M059J (cell line): ENCODE measurements at places on chromosomes 1 and 21.
A peak's percentile ranks its signal among the peaks of the same experiment; 100 is the strongest.

GRCh38 chr1:198726455-198726854 lies 87.6 kb downstream of the PTPRC start:
- peak; percentile 26 for DNase-seq

DNA sequence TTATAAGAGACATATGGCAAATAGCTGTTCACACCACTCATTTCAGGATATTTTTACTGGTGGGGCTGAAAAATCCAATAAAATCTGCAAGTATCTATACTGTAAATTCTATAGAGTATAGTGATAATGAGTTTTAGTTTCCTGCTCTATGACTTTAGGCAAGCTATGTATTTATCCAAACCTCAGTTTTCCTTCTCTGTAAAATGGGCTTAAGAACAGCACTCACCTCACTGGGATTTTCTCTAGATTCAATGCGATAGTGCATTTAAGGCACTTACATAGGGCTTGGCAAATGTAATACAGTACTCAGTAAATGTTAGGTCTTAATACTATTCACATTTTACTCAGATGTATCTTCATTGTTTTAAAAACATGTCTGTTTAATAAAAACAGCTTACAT lies 168.7 kb downstream of the ATG4C start:
- no peak for DNase-seq

GRCh38 chr21:35942211-35943144 lies 117.8 kb downstream of the SETD4 start:
- no peak for DNase-seq

DNA sequence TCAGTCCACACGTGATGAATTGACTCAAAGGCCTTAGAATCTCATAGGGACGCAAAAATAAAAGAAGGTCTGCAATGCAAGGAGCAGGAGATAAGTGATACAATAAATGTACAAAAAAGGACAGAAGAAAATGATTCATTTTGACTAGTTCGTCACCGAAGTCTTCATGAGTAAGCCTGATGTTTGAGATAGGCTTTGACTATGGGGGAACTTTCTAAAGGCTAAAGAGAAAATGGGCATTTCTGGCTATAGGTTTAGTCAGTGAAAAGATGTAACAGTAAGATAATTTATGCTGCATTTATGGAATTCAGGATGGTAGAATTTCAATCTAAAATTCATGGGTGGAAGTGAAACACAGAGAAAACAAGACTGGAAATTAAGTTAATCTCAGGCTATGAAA lies 163.0 kb downstream of the ADGRL4 start:
- peak; percentile 18 for DNase-seq

GRCh38 chr1:214934045-214934444 lies 148.5 kb upstream of the KCNK2 start:
- DNase-seq = no peak

DNA sequence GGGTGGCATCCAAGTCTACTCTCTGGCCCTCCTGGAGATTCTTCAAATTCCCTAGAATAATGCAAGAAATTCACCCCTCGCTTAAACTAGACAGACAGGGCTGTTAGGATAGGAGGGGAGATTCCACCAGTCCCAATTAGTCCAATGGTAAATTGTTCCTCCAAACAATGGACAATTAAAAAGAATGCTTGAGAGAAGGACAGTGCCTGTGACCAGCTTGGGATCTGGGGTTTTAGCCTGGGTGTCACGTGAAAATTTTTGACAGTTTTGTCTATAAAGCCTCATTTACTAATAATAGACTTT lies 177.7 kb upstream of the RAB4A start:
- DNase-seq = no peak

DNA sequence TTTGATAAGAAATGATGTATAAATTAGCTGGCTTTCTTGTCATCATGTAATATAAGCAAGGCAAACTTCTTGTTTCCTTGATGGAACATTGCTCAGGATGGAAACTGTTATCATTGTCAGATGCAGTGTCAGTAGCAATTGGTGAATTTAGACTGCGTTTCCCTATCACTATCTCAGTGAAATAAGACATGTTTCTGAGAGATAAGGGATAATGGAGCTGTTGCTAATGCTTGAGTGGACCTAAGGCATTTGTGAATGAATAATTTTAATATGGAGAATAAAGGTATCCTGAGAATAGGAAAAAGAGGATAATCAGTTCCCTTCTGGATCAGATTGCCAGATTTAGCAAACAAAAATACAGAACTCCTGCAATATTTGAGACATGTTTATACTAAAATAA lies 160.9 kb downstream of the HLX start:
- no peak for DNase-seq

DNA sequence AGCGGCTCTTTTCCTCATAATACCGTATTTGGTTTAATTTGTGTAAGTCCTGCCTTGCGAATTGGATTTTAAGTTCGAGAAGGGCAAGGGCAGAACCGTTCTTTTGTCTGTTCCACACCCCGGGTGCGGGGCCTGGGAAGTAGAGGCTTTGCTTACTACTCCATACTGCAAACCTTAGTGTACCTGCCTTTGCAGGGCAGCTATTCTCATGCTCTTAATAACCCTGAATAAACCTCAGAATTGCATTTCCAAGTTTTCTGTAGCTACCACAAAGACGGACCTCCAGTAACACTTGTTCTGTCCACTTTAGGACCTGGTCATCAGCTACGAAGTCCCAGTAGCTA lies 657 bp upstream of the HNRNPU start:
- DNase-seq = peak; percentile 34

GRCh38 chr1:107954126-107954525 lies 10.9 kb downstream of the VAV3 start:
- no peak for DNase-seq

DNA sequence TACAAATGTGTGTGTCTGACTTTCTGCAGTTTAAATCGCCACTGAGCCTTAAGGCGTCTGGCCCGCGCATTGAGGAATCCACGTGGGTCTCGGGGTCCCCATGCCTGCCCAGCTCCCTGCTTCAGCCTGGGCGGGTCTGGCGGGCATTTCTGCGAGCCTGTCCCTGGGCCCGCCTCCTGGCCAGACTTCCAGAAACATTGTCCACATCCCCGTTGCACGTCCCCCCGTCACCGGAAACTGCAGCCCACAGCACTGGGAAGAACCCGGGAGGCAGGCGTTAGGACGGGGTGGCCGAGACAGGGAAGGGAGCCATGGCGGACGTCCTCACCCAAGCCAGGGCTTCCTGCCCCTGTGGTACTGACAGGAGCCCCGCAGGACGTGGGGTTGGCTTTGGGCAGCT lies 113.1 kb upstream of the COL6A1 start:
- no peak for DNase-seq

DNA sequence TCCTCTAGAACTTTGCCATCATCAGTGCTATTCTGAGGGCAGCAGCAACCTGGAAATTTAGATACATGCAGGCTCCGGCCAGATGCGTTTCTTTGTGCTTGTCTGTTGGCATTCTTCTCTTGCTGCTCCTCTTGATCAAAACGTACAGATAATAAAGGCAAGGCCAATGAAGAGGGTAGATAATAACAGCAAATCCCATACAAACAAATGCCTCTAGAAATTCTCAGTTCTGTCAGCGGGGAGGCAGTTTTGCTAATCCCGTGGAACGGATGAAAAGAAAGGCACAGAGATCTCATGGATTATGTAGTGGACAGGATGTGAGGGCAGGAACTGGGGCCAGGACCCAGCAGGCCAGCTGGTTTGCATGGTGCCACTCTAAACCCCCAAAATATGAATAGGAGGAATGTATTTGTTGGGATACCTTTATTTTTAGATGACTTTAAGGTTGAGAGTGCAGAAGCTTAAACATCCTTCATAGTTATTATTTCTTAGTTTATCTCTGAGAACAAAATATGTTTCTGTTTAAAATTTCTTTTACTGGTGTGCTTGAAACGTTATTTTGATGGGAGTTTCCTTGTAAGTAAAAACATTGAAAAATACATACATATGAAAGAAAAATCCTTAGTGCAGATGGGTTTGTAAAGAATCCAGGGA lies 1.5 kb downstream of the ITSN1 start:
- DNase-seq = no peak

DNA sequence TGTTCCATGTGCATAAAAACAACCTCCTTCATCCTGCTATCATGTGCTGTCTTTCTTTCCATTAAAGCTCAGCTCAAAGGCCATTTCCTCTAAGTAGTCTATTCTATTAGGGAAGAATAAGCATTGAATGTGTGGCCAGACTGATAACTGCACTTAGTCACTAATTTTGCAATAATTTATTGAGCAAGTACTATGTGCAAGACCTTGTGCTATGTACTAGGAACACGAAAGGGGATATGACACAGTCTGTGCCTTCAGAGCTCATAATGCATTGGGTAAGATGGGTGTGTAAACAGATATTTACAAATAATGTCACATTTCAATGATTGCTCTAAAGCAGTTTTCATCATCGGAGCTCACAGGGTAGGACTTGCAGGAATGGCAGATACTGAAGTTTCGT lies 54.2 kb downstream of the NMNAT2 start:
- no peak for DNase-seq

GRCh38 chr21:38123626-38124025 lies 133.2 kb upstream of the KCNJ15 start:
- DNase-seq = no peak

DNA sequence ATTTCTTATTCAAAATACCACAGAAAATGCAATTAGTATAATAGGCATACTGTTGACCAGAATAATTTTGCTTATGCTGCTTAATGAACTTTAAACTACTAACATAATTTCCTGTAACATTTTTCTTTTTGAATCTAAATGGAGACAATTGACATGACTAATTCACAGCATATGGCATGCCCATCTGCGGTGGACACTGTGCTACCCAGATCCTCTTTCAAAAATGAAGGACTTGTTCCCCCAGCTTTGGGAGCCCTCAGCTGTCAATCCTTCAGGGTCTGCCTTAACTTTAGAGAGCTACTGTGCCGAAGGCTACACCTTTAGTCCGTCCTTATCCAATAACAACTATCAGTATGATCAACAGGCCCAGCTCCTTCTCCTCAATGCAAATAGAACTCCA lies 789.0 kb downstream of the PLA2G4A start:
- no peak for DNase-seq

GRCh38 chr1:116820369-116820768 lies 66.1 kb downstream of the CD2 start:
- peak; percentile 99 for DNase-seq

DNA sequence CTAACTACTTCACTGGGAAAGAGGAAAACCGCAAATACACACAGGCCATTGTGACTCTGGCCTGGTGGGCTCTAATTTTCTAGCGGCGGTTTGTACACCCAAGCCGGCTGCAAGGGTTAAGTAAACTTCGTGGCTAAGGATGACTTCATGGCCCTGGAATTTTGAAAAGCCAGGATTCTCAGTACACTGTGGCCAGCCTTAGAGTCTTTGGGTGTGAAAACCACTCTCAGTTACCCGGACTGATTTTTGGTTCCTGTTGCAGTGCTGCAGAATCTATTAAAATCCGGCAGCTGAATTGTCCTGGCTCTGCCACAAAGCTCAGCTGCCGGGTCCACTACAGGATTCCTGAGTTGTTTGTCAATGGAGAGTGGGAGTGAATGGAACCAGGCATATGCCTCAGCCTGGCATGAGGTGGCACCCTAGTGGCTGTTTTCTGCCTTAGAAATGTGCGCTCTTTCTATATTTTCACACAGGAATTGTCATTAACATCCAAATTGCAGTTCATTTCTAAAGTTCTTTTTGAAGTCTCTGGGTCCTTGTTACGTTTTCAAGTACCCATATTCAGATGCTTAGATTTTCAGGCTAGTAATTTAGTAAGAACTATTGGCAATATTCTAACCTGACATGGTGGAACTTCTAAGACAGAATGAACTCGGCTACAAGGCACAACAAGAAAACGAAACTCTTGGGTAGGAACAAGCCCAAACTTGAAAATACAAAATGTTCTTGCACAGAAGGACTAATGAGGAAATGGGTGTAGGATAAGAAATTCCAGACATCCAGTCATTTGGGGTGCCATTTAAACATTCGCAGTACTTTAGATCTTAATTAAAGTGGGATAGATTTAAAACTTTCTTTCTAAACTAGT lies 255.9 kb downstream of the NFIA start:
- peak; percentile 91 for DNase-seq

DNA sequence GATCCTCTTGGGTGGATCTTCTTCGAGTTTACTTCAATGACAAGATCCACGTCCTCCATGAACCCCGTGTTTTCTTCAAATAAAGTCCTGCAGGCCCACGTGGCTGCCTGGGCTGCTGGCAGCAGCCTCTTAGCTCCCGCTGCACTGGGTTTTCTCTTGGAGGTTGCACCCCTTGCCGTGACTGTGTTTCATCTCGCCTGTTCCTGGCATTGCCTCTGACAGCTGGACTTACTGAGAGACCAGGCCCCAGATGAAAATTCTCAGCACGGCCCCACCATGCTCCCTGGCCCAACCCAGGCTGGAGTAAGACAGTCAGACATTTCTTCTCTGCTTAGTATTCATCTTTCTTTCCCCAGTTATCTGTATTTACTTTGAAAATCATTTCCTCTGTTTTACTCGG lies 274.8 kb upstream of the RUNX1 start:
- DNase-seq = no peak
